CD4-positive, alpha-beta T cell treated with Interleukin-1 beta for 1 hour (primary cell): ENCODE measurements at places on chromosomes 12 and 14.

DNA sequence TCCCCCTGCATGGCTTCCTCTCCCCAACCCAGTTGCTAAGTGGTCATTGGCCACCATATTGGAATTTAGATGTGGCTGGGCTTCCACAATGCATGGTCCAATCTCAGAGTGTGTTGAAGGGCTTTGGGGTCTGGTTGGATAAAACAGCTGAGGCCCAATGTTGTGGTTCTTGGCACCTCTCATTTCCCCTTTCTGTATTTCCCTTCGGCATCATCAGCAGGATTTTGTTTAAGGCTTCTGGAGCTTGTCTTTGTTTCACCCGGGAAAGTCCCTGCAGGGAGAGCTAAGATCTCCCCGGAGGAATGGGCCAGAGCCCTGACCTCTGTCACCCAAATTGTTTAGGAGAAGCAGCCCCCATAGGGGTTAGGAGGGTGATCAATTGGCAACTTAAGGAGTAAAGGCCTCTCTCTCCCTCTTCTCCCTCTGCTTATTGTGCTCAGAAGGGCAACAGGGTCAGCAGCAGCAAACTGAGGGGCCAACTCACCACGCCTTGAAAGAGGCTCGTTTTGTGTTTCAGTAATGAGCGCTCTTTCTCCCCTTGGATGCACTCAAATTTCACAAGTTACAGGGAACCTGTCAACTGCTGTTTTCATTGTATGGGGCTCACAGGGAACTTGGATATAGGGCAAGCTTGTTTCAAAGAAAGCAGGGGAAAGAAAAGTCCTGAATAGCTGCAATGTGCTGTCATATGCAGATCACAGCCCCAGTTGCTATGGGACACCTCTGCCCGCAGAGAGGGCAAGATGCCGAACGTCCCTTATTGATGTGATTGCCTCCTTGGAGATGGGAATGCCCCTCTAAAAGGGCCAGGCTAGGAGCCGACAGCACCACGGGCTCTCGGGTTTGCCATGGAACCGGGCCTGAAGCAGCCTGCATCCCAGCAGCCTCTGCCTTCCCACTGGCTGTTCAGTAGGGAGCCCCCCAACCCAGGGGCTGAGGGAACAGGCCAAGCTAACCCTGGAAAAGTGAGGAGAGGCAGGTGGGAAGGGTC is 223.7 kb downstream of the ZFP36L1 start:
- DNase-seq = no peak

DNA sequence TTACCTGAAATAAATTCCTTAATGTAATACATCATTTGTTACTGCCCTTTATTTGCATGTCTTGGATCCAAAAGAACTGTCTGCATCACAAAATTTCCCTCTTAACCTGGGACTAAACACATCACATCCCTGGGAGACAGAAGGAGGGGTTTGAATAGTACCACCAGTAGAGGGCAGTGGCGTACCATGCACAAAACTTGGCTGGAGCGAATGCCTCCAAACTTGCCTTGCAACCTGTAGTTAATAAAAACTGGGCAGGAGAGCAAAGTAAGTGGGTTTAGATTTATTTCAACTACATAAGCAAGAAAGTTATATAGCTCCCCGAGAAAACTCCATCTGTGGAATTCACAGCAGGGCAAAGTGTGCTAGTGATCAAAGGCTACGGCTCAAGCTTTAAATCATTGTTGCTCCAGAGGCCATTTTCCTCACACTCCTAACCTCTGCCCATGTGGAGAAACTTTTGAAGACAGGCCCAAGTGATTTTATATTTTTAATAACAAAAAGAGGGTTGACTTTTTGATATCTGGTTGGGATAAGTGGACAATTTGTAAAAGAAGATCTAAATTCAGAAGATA is 1176.7 kb upstream of the SEL1L start:
- no peak for DNase-seq

- DNase-seq = no peak
These were observed 15.2 kb downstream of the FBXO33 start for GRCh38 chr14:39417014-39417413.

GRCh38 chr12:78149459-78149858 is 318.8 kb downstream of the NAV3 start:
- no peak for DNase-seq

- DNase-seq = no peak
These were observed 197.7 kb upstream of the CCDC196 start for GRCh38 chr14:66288511-66288910.

- DNase-seq = peak; percentile 58
These were observed 790 bp downstream of the BTG1 start for GRCh38 chr12:92144631-92145480.

- no peak for DNase-seq
These were observed 1028.7 kb downstream of the AACS start for GRCh38 chr12:126093908-126094307.

DNA sequence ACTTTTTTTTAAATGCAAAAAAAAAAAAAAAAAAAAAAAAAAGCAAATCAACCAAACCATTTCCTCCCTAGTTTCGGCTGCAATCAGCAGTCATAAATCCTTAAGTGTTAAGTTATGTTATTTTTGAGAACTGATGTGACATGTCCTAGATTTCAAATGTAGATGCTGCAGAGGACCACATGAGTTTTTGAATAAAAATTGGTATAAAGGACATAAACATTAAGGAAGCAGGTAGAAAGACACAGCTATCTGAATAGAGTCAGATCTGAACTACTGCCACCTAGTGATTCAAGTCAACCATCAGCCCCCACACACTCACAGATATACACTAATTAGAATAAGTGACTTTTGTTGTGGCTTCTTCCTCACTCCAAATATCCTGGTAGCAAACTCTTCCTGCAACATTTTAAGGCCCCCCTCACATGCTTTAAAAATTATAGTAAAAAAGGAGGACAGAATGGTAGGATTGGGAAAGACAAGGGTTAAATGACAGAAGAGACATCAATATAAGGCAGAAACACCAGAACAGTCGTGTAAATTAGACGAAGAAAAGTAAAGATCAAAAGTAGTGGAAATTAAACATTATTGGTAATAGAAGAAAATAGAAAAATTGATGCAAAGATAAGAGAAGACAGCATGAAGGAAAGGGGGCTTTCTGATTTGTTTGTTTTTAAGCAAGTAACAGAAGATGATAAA is 394.5 kb upstream of the ATP2B1 start:
- DNase-seq = peak; percentile 51

DNA sequence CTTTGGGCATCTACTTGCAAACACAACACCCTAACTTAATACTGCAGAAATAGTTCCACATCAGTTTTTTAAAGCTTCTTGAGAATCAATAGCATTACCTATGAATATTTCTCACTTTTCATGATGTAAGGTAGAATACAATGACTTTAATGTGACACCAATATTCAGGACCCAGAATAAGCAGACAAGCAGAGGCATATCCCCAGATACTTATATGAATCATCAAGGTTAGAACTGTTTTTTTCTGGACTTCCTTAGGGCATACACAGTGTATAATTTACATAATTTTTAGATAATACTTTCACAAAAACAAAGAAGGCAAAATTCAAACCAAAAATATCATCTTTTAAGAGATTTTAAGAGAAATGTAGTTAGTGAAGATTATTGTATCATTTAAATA is 885.8 kb downstream of the FSCB start:
- no peak for DNase-seq

DNA sequence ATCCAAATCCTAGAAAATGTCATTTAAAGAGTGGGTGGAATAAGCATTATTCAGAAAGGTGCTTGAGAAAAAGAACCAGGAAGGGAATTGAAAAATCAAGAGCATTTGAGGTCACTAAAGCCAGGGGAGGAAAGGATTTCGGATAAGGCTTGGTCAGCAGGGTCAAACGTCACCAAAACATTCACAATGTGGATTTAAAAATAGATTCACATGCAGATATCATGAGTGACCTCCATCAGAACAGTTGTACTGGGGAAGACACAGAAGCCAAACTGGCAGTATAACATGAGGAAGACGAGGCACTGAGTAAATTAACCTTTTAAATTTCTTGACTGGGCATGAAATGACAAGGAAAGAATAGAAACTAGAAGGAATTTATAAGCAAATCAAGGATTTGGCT is 175.1 kb upstream of the CCDC196 start:
- DNase-seq = no peak

DNA sequence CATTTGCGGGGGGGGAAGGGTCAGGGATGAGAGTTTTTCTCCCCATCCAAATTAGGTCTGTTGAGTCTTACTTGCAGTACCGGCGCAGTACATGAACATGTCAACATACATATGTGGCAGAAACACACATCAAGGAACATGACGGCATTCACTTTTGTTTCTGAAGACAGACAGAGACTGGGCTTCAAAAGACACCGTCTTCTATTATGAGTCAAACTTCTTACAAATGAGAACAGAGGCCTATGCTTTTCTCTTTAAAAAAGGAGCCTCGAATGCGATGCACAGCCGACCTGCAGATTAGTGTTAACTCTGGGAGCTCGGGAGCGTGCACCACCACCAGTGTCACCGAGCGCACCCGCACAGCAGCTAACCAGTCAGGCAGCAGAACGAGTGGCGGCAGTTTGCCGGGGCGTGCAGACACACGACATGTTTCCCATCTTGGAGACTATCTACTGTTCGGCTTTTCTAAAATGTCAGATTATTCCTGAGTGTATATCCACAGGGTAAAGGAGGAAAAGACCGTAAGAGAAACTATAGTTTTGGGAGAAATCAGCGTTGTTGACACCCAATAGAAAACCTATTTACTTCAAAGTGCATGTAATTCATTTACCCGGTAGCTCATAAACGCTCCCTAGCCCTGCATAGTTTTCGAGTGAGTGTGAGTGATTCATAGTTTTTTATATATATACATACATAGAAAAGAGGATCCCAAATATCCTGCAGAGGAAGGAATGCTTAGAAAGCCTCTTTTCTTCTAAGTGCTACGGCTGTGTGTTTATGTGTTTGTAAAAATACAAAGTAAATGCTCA is 33.0 kb downstream of the UBR7 start:
- no peak for DNase-seq

DNA sequence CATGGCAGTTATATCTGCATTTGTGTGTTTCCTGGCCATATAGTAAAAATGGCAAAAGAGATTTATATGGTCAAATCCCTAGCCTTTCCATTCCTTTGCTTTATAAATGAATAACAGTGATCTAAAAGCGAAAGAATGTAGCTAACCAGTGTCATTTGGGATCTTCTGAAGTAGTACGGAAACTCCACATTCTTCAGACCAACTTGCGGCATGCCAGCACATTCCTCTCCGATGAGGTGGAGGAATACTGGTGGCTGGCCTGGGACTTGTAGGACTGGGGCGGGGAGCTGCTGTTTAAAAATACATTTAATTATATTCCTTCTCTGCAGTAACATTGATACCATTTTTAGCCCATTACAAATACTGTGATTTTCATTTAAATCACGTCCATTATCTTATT is 85.3 kb downstream of the SAMD4A start:
- DNase-seq = no peak

DNA sequence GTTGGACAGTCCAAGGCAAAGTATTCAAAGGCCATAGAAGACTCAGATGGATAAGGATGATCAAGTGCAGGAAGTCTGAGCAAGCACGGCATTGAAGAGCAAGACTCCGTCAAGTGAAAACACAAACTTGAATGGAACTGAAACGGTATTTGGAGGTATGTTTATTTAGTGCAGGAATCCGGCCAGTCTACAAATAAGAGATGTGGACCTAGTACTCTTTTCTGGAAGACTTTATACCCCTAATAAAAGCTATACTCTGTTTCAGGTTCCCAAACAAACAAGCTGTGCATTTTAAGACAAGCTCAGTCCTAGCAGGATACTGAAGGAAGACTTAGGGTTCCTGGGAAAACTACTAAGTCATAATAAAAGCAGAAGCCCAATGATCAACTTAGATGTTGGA is 100.8 kb upstream of the NEDD1 start:
- no peak for DNase-seq

DNA sequence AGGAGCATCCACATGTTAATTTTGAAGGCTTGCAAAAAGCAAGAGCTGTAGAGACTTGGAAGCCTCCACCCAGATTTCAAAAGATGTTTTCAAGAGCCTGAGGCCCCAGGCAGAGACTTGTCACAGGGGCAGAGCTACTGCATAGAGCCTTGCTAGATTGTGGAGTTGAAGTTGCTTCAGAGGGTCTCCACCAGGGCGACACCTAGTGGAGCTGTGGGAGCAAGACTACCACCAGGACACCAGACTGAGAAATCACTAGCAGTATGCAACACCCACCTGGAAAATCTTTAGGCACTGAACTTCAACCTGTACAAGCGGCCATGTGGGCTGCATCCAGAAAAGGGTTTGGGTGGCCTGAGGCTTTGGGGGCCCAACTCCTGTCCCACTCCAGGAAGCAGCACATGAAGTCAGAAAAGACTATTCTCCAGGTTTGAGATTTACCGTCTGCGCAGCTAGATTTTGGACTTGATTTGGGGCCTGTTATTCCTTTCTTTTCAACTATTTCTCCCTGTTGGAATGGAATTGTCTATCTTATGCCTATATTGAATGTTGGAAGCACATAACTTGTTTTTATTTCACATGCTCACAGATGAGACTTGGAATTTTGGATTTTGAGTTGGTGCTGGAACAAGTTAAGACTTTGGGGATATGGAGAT is 508.6 kb downstream of the FLRT2 start:
- DNase-seq = peak; percentile 31

- DNase-seq = no peak
These were observed 45.5 kb downstream of the STXBP6 start for GRCh38 chr14:25004389-25004809.

GRCh38 chr12:4154672-4155225 is 118.8 kb upstream of the CCND2 start:
- DNase-seq = no peak

GRCh38 chr14:38078393-38078792 is 129.3 kb upstream of the SSTR1 start:
- DNase-seq = peak; percentile 61

GRCh38 chr14:74881431-74882102 is at the start of gene DLST:
Gene DLST (plus strand): TSS chr14:74881916. CDS start chr14:74881954, 38 bp downstream.
- DNase-seq = peak; percentile 84

GRCh38 chr12:4271717-4272423 is 1.7 kb upstream of the CCND2 start:
- DNase-seq = peak; percentile 93

- DNase-seq = no peak
These were observed 47.1 kb downstream of the KRT80 start for GRCh38 chr12:52144512-52145227.

- DNase-seq = no peak
These were observed 14.9 kb downstream of the CKB start for GRCh38 chr14:103507751-103508150.

DNA sequence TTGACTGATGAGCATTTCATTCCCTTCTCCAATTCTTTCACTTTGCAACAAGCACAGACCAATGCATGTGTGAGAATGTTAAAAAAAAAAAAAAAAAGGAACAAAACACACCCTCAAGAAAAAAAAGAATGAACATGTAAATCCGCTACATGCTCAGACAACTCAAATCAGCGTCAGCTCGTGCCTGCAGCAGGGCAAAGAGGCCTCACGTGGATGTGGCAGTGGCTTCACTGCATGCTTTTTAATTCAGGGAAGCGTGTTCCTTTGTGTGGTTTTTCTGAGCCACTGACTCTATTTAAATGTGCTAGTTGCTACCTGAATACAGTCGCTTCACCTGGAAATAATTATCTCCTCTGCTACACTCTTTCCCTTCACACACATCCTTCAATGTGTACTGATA is 55.1 kb downstream of the PPP1R36 start:
- DNase-seq = no peak
